ENCODE measurements at places on chromosomes 6 and 20.
A peak's percentile ranks its signal among the peaks of the same experiment; 100 is the strongest.

DNA sequence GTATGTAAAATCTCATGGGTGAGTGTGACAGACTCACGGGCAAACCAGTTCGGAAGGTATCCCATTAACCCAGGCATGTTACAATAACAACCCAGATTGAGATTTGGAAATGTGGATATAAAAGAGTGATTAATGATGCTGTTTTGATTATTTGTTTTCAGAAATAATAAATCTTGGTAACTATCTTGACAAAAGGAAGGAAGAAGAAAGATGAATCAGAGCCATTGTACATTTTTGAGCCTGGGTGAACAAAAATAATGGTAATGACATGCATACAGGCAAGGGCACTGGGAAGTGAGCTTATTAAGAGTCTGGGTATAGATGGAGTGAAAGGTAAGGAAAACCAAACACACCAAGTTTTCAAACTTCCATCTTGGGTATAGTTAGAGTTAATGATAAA lies 862.0 kb downstream of the PHF3 start:
- no peak for DNase-seq

GRCh38 chr6:89433252-89434149 lies 549 bp downstream of the ANKRD6 start:
- peak; percentile 31 for DNase-seq

DNA sequence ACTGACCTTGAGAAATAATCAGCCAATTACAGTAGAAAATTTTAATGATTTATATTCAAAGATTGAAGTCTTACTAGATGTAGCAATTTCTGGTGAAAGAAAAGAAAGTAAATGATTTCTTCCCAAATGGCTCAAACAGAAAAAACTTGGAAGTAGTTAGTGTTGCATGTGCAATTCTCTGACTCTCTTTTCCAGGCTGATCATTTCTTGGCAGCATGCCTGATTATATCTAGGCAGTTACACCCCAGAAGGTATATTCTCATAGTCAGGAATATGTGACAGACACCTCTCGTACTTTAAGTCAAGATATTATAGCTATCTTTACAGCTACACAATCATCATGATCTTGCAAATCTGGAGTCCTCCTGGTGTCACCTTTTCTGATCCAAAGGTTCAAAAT lies 122.9 kb downstream of the PDE7B start:
- DNase-seq, result no peak

DNA sequence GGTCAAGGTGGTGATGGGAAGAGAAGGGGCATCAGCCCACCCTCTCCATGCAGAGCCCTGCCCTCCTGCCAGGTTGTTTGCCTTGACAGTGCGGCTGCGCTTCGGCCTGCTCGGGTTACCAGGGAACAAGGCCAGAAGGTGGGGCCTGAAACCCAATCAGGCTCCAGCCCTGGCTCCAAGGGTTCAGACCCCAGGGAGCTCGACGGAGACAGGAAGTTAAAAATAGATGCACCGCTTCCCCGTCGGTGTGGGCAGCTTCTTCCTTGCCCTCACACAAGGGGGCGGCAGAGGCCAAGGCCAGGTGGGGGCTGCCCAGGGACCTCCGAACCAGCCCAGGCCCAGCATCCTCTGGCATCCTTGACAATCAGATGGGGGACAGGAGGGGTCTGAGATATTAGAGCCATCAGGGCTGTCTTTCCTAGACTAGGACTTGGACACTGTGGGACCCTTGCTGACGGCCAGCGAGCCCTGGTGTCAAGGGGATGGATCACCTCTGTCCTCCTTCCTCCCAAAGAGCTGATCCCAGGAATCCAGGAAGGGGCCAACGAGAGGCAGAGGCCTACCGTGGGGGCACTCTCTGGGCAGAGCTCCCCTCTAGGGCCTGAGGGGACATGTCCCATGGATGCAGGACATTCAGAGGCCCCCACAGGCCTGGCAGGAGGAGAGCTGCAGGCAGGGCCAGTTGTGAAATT lies 65.2 kb downstream of the RIPOR3 start:
- no peak for DNase-seq

- no peak for DNase-seq
These were observed 311.6 kb downstream of the MMUT start for GRCh38 chr6:49151461-49151860.

DNA sequence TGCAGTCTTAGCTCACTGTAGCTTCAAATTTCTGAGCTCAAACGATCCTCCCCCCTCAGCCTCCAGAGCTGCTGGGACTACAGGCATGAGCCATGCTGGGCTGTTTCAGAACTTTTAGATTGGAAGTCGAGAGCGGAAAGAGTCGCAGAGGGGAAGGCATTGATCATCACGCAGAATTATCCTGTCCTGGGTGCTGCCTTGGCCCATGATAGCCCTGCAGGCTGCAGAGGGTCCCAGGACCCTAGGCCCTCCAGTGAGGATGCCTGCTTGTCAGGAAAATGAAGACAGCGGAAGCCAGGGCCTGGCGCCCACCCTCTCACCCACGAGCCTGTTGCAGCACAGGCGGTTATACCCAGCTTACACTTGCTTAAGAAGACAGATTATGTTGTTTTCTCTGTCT lies 9.1 kb downstream of the TMEM181 start:
- DNase-seq, result no peak

DNA sequence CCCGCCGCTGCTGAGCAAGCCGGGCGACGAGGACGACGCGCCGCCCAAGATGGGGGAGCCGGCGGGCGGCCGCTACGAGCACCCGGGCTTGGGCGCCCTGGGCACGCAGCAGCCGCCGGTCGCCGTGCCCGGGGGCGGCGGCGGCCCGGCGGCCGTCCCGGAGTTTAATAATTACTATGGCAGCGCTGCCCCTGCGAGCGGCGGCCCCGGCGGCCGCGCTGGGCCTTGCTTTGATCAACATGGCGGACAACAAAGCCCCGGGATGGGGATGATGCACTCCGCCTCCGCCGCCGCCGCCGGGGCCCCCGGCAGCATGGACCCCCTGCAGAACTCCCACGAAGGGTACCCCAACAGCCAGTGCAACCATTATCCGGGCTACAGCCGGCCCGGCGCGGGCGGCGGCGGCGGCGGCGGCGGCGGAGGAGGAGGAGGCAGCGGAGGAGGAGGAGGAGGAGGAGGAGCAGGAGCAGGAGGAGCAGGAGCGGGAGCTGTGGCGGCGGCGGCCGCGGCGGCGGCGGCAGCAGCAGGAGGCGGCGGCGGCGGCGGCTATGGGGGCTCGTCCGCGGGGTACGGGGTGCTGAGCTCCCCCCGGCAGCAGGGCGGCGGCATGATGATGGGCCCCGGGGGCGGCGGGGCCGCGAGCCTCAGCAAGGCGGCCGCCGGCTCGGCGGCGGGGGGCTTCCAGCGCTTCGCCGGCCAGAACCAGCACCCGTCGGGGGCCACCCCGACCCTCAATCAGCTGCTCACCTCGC lies 1.5 kb downstream of the ARID1B start:
- DNase-seq, result peak; percentile 57

DNA sequence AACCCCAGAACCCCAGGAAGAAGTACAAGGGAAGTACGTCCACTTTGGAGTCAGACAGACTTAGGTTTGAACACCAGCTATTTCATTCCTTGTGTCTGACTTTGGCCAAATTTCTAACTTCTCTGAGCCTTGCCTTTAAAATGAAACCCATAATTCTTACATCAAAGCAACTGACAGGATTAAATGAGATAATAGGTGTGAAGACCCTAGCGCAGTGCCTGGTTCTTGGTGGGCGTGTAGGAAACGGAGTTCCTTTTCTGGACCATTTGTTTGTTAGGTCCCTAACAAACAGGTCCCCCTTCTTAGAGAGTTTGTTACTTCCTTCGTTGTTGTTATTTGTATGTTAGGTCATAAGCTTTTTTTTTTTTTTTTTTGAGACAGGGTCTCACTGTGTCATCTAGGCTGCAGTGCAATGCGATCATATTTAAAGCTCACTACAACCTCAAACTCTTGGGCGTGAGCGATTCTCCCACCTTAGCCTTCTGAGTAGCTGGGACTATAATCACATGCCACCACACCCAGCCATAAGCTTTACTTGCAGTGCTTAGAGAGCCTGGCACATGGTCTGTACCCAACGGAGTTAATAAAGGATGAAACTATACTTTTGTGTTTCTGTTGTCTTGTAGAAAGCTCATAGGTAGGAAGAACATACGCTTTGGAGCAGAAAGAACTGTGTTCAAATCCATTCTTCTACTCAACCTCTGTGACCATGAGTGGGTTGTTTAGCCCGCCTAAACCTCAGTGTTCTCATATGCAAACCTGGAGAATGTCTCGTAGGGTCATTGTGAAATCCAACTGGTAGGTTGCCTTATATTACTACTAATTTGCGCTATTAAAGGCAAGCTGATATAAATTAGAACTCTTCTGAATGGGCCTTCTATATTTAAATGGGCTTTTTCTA lies 21.8 kb upstream of the MROH8 start:
- DNase-seq, result no peak

DNA sequence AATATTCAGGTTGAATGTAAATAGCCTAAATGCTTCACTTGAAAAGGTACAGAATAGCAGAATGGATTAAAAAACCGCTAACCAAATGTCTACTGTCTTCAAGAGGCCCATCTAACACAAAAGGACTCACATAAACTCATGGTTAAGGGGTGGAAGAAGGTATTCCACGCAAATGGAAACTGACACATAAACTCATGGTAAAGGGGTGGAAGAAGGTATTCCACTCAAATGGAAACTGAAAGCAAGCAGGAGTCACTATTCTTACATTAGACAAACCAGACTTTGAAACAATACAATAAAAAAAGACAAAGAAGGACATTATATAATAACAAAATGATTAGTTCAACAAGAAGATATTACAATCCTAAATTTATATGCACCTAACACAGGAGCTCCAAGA lies 38.3 kb upstream of the PKIB start:
- no peak for DNase-seq

DNA sequence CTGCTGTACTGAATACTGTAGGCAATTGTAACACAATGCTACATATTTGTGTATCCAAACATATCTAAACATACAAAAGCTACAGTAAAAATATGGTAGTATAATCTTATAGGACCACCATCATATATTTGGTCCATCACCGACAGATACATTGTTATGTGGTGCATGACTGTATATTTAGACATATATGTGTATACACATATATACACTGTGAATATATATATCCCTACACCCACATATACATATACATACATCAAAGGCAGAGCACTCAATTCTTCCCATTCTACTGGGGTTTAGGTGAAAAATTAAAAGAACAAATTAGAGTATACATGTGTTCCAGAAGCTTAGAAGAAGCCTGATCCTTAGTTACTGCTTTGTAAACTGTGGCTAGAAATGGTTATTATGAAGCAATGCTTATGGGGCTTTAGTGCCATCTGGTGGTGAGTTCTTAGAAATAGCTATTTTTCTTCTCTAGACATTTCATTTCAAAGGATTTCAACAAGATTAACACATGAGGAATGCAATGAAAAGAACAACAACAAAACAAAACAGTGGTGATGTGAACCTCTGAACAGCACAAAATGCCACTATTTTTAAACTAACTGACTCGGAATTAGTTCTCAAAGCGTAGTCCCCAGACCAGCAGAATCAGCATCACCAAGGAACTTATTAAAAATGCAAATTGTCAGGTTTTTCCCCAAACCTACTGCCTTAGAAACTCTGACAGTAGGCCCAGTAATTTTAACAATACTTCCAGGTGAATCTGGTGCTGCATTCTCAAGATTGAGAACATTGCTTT lies 38.0 kb downstream of the PKHD1 start:
- DNase-seq, result peak; percentile 28

DNA sequence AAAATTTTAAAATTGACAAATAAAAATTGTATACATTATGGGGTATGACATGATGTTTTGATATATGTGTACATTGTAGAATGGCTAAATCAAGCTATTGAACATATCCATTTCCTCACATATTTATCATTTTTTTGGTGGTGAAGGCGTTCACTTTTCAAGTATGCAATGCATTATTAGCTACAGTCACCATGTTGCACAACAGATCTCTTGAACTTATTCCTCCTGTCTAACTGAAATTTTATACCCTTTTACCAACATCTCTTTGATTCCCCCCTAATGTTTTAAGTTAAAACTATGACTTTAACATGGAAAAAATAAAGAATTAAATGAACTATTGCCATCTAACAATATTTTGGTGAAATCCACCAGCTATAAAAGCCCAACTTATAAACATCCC lies 65.2 kb upstream of the UST start:
- DNase-seq, result no peak

- no peak for DNase-seq
These were observed 77.2 kb upstream of the SMIM28 start for GRCh38 chr6:138300469-138300868.

DNA sequence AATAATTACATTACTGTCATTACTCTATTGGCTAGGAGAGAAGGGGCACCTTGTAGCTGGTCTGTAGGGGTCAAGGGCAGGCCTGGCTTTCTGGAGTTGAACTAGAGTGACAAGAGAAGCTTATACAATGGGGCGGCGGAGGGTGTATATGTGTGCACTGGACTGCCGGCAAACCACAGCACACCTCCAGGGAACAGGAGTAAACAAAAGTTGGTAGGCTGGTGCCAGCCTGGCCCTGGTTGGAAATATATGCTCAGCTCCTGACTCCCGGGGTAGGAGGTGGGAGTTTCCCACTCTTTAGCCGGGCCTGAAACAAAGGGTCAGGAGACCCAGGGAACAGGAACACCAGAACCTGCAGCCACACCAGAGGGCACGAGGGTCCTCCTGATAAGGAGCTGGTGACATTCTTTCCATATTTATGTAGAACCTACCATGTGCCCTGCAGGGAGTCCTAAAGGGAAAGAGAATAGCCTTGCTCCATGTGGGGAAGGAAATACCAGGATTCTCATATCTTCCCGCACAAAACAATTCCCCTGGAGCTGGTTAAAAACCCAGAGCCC lies 5.1 kb downstream of the C6orf132 start:
- DNase-seq, result no peak

- no peak for DNase-seq
These were observed 13.6 kb downstream of the E2F3 start for GRCh38 chr6:20415304-20415703.

- DNase-seq, result no peak
These were observed 1.4 kb downstream of the IL22RA2 start for GRCh38 chr6:137171824-137172733.

DNA sequence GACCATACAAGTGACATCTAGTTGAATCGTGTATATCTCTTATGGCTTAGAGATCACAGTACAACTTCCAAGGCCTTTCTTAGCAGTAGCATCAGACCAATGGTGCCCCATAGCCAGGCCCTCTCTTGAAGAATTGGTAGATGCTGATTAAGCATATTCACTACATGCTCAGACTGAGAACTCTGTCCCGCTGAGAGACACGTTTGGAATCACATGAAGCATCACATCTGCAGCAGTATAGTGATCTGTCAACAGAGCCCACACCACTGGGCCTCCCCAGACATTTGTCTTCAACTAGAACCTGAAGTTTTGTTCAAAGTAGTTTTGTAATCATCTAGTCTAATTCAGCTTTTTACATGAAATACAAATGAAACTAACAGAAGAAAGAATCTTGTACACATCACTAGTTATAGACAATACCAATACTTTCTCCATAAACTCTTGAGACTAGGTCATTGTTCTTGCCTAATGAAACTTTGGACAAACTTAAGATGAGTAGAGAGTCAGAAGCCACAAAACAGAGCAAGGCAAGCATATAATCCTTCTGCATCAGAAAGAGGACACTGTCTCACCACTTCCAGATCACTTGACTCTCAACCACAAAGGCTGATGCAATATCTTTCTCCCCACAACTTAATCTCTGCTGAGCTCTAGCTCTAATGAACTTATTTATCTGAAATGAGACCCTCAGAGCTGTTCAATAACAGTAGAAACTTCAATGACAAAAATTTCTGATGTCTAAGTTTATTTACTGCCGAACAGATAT lies 182.7 kb downstream of the TBX18 start:
- no peak for DNase-seq
